Activated CD4-positive, alpha-beta memory T cell treated with anti-CD3 and anti-CD28 coated beads for 36 hours (primary cell): ENCODE measurements at places on chromosomes 4 and X. TPM values are rescaled to one million over a fixed set of nuclear protein-coding genes. Genes with fewer than 3 reads are reported as not detected.

GRCh38 chr4:94127707-94128328, 79.8 kb upstream of the SMARCAD1 start:
- H3K27me3 ChIP-seq: peaks cover 4% of the 10 kb centered on the region
- no peaks in the 10 kb centered on the region for H3K4me1 ChIP-seq
- no peak overlapping the region for H3K27ac ChIP-seq

DNA sequence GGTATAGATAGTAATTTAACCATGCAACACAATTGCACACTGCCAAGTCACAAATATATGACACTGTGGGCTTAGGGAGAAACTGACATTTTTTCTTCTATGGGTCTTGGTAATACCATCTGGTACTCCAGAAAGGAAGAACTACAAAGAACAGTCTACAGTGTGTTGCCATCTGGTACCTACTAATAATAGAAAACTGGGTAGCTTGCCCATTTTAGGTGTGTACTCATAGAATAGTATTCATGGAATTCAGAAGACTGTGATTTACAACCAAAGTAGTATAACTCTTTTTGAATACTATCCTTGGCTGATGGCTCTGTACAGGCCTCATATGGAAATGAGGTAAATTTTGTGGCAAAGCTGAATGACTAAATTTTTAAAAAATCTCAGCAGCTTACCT, 132.6 kb upstream of the RPS6KA6 start:
- DNase-seq: no peak
- no peak overlapping the region for H3K4me3 ChIP-seq
- no peaks in the 10 kb centered on the region for H3K27me3 ChIP-seq
- no peaks in the 10 kb centered on the region for H3K36me3 ChIP-seq
- no peak overlapping the region for H3K27ac ChIP-seq

Gene GPC3
- total RNA-seq: 0.39 TPM

GRCh38 chr4:8191136-8191747, 7.8 kb upstream of the SH3TC1 start:
- DNase-seq: no peak
- no peaks in the 10 kb centered on the region for H3K36me3 ChIP-seq
- no peak overlapping the region for H3K4me3 ChIP-seq
- H3K27me3 ChIP-seq: no peaks in the 10 kb centered on the region

DNA sequence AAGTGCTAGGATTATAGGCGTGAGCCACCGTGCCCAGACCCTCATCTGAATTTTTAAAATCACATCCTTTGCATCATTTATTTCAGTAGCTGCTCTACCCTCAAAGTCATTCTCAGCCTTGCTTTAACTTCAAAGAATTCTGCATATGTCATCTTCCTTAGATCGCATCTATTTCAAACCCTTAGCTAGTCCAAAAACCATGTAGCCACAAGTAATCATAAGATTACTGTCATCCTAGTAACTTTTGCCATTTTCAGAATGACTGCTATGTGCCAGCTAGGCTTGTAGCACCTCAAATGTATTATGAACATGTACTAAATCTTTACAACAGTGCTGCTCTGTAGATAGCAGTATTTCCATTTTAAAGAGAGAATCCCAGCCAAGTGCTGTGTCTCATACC, 45.5 kb upstream of the KLF3 start:
- no peaks in the 10 kb centered on the region for H3K27me3 ChIP-seq

Gene SHROOM3
- not detected for total RNA-seq

DNA sequence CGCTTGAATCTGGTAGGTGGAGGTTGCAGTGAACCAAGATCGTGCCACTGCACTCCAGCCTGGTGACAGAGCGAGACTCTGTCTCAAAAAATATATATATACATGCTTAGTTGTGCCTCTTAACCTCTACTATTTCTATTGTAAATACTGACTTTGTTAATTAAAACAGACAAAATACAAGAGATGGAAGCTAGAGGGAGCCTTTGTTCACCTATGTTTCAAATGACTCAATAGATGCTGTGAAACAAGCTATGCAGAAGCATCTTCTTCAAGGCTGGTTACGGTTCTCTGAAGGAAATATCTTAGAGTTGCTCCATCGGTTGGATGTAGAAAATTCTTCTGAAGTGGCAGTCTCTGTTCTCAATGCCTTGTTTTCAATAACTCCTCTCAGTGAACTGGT, 6.2 kb downstream of the NCAPG start:
- no peak overlapping the region for H3K27ac ChIP-seq
- H3K4me3 ChIP-seq: no peak overlapping the region
- peaks cover 15% of the 10 kb centered on the region for H3K4me1 ChIP-seq
- no peak for DNase-seq
- no peaks in the 10 kb centered on the region for H3K27me3 ChIP-seq

DNA sequence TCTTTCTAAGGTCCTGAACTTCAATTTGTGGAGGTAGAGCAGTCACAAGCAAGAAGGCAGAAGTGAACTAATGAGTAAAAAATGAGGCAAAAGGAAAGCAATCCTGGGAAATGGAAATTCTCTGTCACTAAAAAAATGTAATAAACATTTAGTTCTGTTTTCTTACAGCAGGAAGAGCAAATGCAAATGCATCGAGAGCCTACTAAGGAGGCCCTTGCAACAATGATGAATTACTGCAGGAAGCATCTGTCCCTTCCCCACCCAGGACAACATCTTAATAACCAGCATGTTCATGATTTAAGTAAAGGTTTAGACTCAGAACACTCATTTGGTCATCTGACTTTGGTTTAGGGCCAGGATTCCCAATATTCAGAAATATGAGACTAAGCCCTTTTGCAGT, 341.4 kb upstream of the NOCT start:
- no peak for DNase-seq
- H3K27me3 ChIP-seq: peaks cover 2% of the 10 kb centered on the region
- no peak overlapping the region for H3K4me3 ChIP-seq

Gene GPC4
- not detected for total RNA-seq

Gene ABHD18
- total RNA-seq: 18.9 TPM

GRCh38 chr4:41258783-41259182, 2.1 kb downstream of the UCHL1 start:
- no peak overlapping the region for H3K27ac ChIP-seq
- no peak overlapping the region for H3K4me3 ChIP-seq
- H3K27me3 ChIP-seq: peaks cover 37% of the 10 kb centered on the region
- peaks cover 10% of the 10 kb centered on the region for H3K4me1 ChIP-seq

DNA sequence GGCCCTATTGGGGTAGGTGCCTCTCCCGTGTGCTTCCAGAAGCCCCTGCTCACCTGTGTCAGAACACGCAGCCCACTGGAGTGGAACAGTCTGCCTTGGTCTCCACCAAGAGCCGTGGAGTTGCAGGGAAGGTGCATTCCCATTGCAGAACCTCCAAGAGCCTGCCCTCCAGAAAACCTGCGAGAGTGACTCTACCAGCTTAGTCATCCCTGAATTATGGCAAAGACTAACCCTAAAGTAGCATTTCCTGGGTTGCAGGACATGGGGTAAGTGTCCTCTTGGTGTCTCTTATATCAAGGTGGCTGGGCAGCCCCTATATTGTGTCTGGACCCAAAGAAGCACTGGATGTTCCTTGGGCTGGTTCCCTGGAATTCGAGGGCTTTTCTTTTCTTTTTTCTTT, 224.6 kb downstream of the BCOR start:
- peak overlapping the region; percentile 37 for H3K4me3 ChIP-seq
- H3K36me3 ChIP-seq: no peaks in the 10 kb centered on the region
- no peak for DNase-seq
- H3K27me3 ChIP-seq: no peaks in the 10 kb centered on the region
- peaks cover 58% of the 10 kb centered on the region for H3K4me1 ChIP-seq
